ENCODE measurements at places on chromosomes 16 and 17. TPM values are rescaled to one million over a fixed set of nuclear protein-coding genes. Genes with fewer than 3 reads are reported as not detected.

CLEC18B gene
- total RNA-seq: 2.0 TPM

SDR42E1 gene
- total RNA-seq: 14.0 TPM

ZNF821 gene
- total RNA-seq: 10.2 TPM

ANKS3 gene
- total RNA-seq: 18.2 TPM

DNASE1L2 gene
- 1.1 TPM for total RNA-seq

OR3A3 gene
- total RNA-seq: not detected

BRIP1 gene
- total RNA-seq: 3.2 TPM

MEOX1 gene
- 1.4 TPM for total RNA-seq

AIPL1 gene
- total RNA-seq: not detected

BTBD17 gene
- not detected for total RNA-seq

ASB16 gene
- 0.29 TPM for total RNA-seq

RCVRN gene
- not detected for total RNA-seq

ICAM2 gene
- total RNA-seq: 6.9 TPM

CA10 gene
- 1.2 TPM for total RNA-seq

SECTM1 gene
- 213 TPM for total RNA-seq

CIITA gene
- total RNA-seq: 5.8 TPM

INPP5K gene
- 47.6 TPM for total RNA-seq

GRCh38 chr17:58338841-58339754, 10.5 kb upstream of the TSPOAP1 start:
- peak; percentile 63 for DNase-seq

GRCh38 chr17:66399441-66399840, 97.0 kb downstream of the PRKCA start:
- DNase-seq: no peak

- DNase-seq: no peak
These were observed 7.2 kb upstream of the CRHR1 start for GRCh38 chr17:45776896-45777295.

GRCh38 chr17:45719335-45720071, 64.6 kb upstream of the CRHR1 start:
- no peak for DNase-seq

DNA sequence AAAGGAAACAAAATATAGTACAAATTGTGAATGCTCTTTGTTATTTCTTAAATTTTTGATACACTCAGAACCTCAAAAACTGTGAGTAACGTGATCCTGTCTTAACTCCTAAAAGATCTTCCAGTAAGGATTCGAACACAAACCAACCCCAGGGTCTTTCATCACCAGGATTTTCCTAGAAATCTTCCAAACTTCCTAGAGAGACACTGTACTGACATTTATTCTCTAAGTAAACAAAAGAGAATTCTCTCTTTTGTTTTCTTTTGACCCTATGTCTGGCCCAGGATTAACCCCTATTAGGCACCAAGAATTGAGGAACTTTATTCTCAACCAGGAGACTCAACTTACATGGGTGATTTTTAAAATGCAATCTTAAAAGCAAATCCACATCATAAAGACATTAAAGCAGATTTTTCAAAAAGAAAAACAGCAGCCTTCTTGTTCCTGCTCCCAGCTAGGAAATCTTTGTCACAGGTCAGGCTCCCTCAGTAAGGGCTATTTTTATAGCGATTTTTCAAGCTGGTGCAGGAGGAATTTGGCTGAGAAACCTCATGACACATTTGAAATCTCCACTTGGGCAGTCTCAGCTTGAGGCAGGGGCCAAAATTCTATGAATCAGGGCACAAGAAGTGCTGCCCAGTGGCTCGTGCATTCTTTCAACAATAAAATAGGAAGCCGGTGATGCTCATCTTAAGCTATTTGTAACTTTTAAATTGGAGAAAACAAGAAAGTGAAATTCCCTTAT, 6.2 kb upstream of the SMG1 start:
- DNase-seq: no peak

DNA sequence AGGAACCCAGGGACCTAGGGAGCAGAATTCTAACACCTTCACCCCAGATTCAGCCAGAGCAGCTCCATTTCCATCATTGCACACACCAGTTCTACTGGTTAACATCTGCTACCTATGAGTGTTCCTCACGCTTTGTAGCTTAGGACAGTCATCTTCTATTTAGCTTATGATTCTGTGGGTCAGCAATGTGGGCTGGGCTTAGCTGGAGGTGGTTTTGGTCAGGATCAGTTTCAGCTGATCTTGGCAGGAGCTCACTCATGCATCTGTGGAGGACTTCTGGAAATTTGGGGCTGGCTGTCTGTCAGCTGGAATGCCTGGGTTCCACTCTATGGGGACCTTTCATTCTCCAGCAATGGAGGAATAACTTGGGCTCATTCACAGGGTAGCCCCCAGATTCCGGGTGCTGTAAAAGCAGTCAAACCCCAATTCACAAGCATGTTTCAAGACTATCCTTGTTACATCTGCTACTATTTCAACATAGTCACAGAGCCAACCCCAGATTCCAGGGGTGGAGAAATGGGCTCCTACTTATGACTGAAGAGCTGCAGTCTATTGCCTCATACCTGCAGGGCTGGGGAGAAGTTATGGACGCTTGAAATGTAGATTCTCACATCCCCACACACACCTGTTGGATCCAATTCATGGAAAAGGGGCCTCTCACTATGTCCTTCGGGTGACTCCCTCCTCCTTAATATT, 3.4 kb upstream of the HP start:
- no peak for DNase-seq

DNA sequence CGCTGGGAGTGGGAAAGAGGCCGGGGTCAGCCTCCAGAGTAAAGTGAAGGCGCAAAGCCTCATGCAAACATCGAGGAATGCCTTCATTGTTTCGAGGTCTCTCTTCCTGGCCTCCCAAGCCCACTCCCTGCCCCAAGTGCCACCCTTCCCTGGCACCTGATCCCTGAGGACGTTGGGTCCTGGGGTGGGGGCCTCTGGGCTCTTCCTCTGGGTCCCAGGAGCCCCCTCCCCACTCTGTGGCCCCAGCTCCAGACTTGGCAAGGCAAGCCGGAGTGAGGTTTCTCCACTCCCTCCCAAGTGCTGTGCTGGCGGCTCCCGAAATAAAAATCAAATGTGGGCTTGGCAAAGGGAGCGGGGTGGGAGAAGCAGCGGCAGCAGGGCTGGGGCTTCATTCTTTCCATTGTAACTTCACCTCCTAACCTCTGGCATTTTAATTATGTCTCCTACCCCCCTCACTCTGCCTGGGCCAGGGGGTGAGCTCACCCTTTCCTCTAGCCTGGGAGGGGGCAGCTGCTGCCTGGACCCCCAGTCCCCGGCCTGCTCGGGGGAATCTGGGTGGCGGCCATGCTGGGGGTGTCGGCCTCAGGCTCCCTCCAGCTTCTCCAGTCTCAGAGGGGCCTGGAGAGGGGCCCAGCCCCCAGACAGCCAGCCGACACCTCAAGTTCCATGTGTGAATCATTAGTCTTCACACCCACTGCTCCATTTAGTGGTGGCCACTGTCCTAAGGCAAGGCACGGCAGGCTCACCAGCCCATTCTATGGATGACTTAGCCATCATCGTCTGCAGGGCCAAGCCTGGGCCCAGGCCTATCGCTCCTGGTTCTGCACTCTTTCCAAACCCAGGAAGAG, 14.6 kb upstream of the TMEM92 start:
- DNase-seq: no peak

GRCh38 chr16:67082891-67083290, 26.9 kb upstream of the PHAF1 start:
- no peak for DNase-seq

GRCh38 chr16:11295672-11296071, 14.5 kb upstream of the PRM1 start:
- no peak for DNase-seq

DNA sequence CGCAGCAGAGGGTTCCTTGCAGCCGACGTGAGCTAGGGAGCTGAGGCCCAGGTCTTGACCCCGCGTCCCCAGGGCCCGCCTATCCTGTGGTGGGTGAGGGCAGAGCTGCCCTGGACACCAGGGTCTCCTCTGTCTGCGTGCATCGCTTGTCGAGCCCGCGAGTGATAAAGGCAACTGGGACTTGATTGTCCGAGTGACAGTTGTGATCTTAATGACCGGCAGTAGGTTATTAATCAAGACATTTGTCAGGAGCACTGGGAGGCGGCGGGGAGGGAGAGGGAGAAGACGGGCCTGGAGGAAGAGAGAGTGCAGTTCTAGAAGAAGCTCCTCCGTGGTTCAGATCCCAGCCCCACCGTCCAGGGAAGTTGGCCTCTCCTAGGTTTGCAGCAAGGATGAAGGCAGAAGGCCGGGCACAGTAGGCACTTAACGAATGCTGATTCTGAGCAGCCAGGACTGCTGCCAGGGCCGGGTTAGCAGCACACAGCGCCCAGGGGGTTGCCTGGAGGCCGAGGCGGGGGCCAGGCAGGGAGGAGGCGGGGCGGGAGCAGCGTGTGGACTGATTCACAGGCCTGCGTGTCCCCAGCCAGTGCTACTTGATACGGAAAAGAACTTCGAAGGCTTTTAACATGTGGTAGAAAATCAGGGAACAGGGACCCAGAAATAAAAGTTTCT, 11.3 kb upstream of the GSE1 start:
- no peak for DNase-seq

GRCh38 chr17:76263896-76264295, 1.3 kb upstream of the UBALD2 start:
- no peak for DNase-seq

DNA sequence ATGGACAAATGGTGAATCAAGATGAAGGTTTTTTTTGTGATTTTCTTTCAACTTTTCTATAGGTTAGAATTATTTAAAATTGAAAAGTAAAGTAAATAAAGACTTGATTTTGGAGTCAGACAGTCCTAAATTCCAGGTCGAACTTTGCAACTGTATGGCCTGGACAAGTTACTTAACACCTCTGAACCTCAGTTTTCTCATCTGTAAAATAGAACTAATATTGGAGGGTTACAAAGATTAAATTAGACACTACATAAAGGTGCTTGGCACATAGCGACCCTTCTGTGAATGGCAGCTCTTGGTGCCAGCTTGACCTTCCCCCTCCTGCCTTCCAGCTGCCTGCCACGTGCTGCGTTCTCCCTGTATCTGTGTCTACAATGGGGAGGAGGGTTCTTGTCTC, 3.0 kb downstream of the RSAD1 start:
- no peak for DNase-seq

GRCh38 chr17:31148205-31148604, 53.4 kb downstream of the NF1 start:
- no peak for DNase-seq

DNA sequence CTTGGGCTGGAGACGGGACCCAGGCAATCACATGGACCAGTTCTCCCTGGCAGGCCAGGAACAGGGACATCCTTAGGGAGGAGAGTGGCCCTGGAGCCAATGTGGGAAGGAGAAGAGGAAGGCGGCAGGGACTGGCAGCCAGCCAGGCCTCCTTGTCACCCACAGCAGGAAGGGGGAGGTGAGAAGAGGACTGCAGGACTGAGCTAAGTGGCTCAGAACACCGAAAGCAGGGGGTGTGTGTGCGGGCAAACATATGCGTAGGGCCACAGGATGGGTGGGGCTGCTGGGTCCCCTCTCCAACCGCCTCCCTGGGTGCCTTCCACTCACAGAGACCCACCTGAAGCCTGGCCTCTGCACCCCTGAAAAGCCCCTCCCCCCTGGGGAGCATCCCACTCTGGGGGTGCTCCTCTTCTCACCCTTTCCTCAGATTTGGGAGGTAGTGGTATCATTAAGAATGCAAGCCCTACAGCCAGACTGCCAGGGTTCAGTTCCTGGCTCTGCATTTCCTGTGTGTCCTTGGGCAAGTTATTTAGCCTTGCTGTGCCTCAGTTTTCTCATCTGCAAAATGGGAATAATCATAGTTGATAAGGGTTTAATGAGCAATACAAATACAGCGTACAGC, 8.1 kb downstream of the PNMT start:
- peak; percentile 86 for DNase-seq

DNA sequence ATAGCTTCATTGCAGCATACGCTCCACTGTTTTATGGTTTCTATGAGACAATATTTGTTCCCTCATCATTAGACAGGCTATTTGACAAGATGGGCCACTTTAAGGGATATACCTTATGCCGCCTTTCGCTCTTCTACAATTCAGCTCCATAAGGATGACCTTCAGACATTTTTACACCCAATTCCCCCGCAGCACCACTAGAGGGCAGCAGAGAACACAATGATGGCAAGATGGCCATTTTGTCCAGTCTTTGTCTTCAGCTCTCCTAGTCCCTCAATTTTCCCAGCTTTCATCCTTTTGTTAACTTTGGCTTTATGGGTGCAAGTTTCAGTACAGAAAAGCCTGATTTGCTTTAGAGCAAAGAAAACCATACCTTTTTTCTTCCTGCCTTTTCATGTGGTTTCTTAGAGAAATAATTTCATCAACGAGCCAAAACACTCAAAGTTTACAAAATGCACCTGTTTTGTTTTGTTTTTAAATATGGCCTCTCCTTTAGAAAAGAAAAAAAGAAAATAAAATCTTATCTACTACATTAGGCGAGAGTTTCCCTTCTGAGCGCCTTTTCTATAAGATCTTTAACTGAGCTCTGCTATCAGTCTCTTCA, 355.3 kb downstream of the TOX3 start:
- DNase-seq: peak; percentile 77

DNA sequence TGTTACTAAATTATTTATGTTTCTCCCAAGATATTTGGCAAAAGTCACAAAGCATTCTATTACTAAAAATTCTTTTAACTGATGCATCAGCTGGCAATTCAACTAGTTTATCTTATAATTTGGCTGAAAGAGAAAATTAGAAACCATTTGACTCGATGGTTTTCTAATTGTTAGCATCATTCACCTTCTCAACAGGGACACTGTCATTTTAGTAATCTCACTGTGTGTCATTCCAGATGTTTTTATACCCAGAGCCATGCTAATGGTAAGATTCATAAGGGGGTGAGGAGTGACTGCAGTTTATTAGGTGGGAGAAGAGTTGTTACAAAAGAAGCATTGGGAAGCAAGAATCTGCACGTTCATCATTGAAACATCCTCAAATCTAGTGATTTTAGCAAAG, 124.9 kb downstream of the ABCA8 start:
- DNase-seq: no peak

- no peak for DNase-seq
These were observed 9.5 kb upstream of the CCL17 start for GRCh38 chr16:57395026-57395425.

GRCh38 chr17:8062435-8062806, 23.6 kb downstream of the ALOX15B start:
- DNase-seq: no peak

DNA sequence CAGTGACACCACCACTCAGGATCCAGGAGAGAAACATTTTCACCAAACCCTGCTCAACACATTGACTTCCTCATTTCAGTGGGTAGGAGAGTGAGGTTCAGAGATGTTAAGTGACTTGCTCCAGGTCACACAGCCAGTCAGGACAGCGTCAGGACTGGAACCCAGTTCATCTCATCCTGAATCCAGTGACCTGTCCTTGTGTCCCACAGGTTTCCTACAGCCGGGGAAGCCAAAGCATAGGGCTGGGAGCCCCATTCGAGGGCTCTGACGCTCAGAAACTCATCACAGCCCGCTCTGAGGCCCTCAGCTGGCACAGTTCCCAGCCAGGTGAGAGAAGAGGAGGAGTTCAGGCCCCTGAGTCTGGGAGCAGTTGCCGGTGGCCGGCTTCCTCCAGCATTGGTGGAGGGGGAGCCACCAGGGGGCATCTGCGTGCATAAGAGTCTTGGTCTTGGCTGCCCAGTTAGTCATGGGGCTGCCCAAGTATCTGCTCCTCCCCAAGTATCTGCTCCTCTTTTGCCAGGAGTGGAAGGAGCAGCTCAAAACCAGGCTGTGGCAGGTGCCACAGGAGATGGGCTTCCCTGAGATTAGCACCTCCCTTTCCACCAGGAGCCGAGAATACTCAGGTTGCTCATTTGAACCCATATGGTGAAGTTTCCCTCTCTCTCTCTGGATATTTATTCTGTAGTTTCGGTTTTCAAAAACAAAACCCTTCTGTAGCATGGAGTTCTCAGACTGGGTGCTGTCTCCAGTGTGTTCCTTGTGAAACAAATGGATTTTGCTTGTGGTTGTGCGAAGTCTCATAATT, 56.0 kb downstream of the TNFRSF13B start:
- DNase-seq: peak; percentile 81

All from mucosa of descending colon (tissue), 3 donors.